ENCODE measurements at places on chromosomes 3 and 15.

DNA sequence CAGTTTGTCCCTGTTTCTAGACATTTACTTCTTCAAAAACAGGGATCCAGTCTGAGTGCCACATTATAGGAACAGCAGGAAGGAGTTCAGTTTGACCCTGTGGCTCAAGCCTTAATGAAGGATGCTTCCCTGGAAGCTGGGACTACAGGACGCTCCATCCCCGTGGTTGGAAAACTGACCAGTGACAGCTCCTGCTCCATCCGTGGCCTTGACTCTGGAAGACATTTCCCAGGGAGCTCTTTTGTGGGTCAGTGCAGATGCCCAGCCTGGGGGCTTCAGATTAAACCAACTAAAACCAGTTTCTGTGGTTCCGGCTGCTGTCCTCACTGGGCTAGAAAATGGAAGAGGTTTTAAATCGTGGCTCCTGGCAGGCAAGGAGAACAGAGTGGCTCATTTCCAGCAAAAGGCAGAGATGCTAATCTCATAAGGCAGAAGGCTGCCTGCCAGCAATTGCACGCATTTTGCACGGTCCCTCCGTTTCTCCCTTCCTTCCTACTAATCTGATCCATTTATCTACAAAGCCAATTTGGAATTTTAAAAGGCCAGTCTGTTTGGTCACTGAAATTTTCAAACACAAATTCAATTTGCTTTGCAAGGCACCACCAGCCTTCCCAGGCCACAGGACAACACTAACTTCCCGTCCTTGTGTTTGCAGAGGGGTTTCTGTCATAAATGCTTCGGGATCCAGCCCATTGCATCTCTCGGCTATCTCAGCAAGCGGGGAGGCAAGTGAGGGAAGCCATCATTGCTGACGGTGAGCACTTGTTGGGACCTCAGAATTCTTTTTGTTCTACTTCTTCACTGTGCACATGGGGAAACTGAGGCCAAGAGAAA lies 6.2 kb upstream of the SSUH2 start:
- no peak for DNase-seq

DNA sequence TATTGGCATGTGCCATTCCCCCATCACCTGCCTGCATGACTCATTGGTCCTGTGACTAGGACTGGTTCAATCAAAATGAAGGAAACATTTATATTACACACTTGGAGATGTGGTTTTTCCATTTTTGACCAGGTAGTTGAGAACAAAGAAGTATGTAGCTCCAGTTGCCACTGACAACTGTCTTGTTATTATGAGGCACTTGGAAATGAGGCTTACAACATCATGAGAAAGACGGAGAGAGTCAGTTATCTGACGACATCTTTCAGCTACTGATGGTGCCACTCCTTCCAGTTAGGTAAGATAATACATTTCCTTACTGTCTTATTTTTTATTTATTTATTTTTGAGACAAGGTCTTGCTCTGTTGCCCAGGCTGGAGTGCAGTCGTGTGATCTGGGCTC lies 21.8 kb upstream of the PROK2 start:
- DNase-seq: no peak

DNA sequence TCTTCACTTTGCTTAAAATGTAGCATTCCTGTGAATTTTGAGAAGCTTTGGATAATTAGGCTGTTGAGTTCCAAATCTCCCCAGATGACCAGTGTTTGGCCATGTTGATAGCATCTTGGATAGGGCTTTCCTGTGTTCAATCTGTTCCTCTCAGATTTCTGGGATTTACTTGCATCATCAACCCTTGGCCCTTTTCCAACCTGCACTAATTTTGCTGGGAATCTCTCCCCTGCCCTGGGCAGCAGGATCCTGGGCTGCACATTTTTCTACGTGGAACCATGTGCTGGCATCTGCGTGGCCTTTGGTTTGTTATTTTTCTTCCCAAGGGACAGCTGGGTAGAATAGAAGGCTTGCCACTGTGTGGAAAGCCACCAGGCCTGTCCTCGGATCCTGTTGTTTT lies 75.4 kb upstream of the PLXNA1 start:
- DNase-seq: no peak

DNA sequence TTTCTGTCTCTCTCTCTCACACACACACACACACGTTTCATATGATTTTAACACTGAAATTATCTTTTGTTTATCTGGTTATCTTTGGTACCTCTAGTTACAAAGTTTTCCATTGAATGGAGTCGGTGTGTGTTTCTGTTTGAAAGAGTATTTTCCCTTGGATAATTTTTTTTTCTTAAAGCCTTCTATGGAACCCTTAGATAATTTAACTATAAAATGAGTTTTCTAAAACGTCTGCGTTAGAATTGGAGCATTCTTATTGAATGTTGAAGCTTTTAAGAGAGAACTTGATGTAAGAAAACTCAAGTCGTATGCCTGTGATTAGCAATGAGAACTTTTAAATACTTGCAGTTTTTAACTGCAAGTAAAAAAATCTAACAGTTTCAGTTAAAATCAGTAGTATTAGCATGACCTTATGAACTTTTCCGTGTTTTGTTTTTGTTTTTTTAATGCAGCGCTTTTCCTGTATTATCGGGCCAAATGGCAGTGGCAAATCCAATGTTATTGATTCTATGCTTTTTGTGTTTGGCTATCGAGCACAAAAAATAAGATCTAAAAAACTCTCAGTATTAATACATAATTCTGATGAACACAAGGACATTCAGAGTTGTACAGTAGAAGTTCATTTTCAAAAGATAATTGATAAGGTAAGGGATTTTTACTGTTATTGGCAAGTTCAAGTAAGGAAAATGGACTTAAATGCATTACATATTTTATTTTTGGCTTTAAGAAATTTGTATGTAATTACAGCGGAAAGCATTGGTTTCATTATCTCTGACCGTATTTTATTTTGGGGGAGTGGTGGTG lies 3.0 kb downstream of the SMC4 start:
- DNase-seq: no peak

- no peak for DNase-seq
Measured at GRCh38 chr15:94282269-94283250, 51.2 kb downstream of the MCTP2 start.

GRCh38 chr3:48532271-48532976 lies 24.2 kb downstream of the PFKFB4 start:
- no peak for DNase-seq

DNA sequence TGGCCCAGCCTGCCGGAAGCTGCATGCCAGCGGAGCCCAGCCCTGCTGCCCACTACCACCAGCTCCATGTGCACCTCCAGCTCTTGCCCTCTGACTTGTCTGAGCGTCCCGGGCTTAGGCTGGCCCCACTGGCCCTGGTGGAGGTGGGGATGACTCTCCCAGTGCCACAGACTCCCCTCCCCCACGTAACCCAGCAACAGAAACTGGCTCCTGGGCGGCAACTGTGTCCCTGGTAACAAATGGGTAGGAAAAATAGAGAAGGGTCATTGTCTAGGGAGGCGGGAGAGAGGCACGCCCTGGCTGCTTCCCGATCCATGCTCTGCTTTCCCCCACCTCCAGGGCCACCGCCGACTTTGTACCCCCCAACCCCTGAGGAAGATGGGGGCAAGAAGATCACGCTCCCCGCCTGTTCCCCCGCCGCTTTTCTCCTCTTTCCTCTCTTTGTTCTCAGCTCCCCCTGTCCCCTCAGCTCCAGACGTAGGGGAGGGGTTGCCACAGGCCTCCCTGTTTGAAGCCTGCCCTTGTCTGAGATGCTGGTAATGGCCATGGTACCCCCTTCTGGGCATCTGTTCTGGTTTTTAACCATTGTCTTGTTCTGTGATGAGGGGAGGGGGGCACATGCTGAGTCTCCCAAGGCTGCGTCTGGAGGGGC lies 10.8 kb upstream of the SEMA3B start:
- DNase-seq: no peak

- DNase-seq: no peak
Measured at GRCh38 chr15:42087460-42087859, 6.9 kb downstream of the PLA2G4D start.

DNA sequence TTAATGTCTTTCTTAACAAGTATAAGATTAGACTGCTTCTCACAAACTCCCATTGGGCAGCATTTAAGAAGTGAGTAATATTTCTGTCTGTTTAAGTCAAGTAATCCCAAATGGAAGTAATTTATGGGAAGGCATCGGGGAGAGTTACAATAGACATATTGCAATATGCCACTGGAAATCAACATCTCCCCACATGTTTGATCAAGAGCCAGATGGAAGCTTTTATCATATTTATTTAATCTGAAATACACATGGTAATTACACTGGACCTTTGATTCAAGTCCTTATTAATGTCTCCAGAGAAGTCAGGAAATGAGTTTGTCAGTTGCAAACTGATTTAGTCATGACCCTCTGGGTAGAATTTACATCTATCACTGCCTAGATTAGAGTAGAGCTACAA lies 943.8 kb downstream of the VGLL3 start:
- DNase-seq: no peak

- no peak for DNase-seq
Measured at GRCh38 chr15:27382361-27383025, 411.5 kb downstream of the GABRG3 start.

DNA sequence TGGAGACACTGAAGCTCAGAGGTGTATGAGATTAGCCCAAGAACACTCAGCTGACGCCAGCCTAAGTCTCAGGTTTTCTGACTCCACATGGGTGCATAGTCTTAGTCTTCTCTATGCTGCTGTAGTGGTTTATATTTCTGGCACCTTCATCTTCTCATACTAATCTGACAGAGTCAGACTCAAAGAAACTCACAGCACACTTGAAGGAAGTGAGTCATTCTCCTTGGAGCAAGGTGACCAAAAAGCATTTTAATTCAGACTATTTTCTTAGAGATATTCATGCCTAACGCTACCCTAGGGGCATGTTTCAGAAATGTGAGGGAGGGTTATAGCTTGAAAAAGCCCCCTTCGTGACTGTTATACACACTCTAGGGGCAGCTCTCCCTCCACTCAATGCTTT lies 775.3 kb upstream of the ARPP21 start:
- DNase-seq: no peak

GRCh38 chr3:4835616-4836043 lies 143.6 kb upstream of the BHLHE40 start:
- DNase-seq: no peak

DNA sequence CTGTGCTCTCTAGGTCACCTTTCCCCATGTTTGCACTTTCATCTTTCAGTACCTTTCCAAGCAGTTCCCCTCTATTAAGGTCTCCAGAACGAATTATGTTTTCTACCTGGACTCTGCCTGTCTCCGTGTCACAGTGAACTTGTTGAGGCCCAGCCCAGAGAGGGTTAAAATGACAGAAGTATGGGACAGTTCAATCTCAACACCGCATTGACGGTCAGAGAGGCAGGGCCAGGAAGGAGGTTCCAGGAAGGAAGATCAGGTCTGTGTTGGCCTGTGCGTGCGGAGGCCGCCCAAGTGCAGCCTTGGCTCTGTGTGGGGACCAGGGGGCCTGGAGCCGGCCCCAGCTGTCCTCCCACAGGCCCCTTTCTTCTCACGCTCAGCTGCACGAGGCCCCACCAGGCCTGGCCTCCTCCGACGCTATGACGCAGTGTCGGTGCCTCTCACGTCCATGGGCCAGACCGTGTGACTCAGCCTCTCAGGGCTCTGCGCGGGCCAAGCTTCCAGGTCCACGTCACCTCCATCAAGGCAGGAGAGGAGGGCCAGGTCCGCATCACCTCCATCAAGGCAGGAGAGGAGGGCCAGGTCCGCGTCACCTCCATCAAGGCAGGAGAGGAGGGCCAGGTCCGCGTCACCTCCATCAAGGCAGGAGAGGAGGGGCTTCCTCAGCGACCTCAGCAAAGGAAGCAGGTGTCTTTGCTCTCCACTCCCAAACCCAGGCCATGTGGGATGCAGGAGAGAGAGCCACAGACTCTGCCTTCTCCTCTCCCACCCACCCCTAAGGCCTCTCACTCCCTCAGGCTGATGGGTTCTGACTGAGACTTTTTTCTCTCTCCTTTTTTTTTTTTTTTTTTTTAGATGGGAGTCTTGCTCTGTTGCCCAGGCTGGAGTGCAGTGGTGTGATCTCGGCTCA lies 83.1 kb downstream of the CPN2 start:
- DNase-seq: no peak

DNA sequence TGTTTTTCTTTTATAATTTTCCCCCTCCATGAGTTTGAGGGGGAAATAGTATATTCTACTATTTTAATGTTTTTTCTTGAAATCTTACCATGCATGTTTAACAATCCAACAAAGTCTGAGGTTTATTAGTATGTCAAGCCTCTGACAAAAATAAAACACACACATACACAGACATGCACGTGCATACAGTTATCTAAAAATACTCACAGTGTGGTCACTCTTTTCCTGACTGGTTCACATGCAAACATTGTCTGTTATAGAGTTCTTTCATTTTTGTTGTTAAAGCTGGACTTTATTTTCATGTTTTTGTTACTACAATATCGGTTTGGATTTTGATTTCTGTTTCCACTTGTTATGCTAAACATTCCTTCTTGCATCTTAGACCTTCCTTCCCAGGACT lies 236.6 kb downstream of the MFSD1 start:
- no peak for DNase-seq

DNA sequence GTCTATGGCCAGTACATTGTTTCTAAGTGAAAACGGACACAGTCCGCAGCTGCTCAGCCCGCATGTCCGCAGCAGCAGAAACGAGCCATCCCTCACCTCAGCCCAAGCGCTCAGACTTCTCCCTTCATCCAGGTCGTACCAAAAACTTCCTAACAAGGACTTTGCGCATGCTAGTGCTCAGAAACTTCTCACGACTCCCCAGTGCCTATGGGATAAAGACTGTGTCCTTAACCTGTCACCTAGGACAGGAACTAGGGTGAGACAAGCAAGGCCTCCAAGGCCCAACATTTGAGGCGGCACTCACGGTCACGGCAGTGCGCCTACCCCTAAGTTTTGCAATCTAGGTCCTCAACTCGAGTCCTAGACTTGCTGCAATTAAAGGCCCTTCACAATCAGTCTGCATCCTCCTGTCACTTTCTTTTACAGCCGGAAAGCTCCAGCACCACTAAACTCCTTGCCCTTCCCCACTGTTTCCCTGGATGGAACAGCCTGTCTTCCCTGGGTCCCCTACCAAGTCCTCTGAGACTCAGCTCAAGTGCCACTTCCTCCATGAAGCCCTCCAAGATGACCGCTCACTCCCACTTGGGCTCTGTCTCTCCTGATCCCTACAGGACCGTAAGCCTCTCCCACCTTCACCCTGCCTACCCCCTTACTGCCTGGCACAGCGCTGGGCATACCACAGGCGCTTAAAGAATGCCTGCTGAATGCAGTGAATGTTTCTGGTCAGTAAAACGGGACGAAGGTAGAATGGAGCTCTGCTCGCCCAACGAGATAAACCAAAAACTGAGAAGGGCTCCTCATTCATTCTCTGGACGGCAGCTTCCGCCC lies 1.2 kb downstream of the CLN6 start:
- no peak for DNase-seq

GRCh38 chr3:67642734-67643133 lies 11.7 kb downstream of the SUCLG2 start:
- no peak for DNase-seq

GRCh38 chr15:92012368-92012629 lies 158.8 kb downstream of the SLCO3A1 start:
- no peak for DNase-seq

DNA sequence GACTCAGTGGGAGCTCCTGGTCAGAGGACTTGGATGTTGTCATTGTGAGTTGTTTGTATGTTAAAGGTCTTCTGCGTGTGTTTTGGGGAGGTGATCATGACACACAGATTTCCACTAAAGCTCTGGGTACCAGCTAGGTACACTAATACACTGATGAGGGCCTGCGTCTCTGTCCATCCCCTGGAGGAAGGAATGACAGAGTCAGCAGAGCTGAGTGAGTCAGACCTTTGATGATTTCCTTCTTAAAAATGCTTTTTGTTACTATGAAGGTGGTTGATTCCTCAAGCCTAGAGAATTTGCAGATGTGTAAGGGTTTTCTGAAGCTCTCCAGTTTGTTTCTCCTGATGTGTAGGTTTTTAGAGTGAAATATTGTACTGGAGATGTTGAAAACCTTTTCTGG lies 424.1 kb upstream of the TPM1 start:
- no peak for DNase-seq

GRCh38 chr15:87753539-87753938 lies 503.0 kb downstream of the NTRK3 start:
- DNase-seq: no peak

Data from GM13976 (cell line).